ENCODE measurements at places on chromosomes 2 and 18. TPM values are rescaled to one million over a fixed set of nuclear protein-coding genes. Genes with fewer than 3 reads are reported as not detected.

ABCB11 gene
- not detected for total RNA-seq

LYPD6 gene
- total RNA-seq: 15.0 TPM

ACSL3 gene
- 100.0 TPM for total RNA-seq

ITPRID2 gene
- total RNA-seq: 109 TPM

DNA sequence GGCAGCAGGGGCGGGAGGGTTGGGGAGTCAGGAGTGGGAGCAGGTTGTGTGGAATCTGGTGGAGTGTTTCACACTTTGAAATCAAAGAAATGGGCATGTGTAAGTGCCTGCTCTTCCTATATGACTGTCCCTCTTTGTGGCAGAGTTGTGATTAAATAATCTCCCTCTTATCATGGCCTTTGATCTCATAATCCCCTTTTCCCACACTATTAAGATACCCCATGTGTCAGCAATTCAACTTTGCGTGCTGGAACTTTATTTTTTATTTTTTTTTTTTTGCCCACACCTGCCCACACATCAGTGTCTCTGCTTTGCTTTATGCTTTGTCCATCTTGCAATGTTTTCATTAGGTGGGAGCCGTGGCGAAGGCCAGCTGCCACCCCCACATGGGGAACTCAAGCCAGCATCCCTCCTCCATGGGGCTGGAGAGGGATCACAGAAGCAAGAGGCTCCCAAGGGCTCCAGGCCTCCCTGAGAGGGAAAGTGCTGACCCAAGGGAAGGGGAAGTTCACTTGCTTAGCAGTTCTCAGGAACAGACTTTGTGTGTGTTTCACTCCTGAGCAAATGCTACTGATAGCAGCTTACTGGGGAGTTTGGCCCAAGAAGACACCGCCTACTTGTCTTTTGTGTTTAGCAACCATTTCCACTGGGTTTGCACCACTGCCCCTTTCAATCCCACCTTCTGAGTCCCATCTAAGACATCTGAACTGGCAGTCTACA, 243.4 kb downstream of the BCL11A start:
- peak; percentile 25 for DNase-seq

- DNase-seq: no peak
These were observed 143.7 kb downstream of the IRS1 start for GRCh38 chr2:226655871-226656270.

DNA sequence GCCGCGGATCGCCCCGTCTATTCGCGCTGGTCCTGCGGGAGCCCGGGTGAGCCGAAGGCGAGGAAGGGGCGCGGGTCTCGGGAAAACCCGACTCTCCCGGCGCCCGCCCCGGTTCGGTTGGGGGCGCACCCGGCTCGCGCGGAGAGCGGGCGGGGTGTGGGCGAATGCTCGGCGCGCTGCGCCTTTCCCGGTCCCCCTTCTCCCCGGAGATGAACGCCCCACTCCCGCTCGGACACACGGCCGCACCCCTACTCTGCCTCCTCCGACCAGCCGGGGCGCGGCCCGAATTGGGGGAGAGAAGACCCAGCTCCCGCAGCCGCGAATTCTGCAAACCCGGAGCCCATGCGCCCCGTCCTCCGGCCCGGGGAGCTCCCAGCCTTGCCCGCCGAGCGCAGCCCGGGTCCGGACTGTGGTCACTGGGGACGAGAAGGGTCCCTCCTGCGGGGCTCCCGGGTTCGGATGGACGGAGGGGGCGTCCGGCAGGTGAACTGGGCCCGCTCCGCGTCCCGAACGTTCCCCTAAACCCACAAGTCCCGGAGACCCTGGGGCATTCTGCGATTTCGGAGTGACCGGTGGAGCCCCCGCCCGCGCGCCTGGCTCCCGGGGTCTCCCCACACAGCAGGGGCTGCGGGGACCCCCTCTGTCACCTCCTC, 734 bp downstream of the KCNG2 start:
- DNase-seq: no peak

DNA sequence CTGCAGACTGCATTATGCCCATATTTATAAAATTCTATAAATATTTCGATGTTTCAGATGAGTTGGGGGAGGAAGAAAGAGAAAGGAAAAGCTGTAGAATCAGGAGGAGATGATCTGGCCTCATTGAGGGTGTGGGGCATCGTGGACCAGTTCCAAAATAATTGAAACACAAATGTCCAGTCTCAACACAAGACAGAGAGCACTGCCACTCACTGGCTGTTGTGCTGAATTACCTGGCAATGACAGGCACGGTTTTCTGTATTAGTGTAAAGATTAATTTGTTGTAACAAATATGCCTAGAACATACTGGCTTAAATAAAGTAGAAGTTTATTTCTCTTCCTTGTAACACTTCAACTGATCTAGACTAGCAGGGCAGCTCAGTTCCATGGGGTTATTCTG, 24.1 kb downstream of the POLE4 start:
- no peak for DNase-seq

DNA sequence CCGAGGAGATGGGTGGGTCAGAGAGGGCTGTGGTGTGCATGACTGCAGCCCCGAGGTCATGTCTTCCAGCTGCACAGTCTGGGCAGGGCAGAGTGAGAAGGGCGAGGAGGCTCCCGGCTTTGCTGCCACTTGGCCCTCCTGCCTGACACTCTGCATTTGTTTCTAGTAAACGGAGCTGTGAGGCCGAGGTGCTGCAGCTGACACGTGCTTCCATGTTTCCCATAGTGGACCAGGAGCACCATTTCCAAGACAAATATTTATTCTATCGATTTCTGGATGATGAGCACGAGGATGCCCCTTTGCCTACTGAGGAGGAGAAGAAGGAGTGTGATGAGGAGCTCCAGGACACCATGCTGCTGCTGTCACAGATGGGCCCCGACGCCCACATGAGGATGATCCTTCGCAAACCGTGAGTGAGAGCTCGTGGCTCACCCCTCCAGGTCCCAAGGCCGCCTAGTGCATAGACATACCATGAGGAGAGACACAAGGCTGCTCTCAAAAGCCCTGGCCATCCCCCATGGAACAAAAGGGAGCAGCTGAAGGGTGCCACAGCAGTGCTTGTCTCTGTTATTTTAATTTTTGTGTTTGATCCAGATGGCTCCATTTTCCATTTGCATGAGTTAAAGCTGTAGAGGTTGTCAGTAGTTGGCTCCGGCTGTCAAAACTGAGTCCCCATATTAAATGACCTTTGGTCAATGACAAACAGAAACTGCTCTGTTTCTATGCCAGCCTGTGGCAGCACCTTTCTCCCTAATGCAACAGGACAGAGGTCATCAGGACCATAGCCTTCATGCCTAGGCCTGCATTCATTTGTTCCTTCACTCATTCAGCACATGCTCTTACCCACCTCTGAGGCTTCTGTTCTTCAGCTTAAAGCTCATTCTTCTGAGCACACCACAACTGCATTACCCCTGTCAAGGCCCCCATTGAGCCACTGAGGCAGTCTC, 108.3 kb upstream of the MAP3K20 start:
- DNase-seq: no peak

DNA sequence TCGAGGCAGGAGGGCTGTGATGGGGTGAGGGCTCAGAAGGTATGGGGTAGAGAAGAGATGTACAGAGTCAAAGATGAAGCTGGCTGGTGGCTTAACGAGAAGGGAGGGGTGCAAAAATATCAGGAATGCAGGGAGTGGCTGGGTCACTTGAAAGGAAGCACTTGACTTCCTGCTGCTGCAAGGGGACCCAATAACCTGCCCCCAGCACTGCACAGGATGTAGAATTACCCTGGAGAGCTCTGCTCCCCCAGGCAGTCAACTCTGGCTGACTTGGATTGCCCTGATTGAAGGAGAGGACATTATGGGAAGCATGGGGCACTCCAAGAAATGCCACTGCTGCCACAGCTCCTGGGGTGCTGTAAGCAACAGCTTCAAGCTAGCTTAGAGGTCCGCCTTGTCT, 41.8 kb downstream of the CFAP221 start:
- DNase-seq: no peak

- no peak for DNase-seq
These were observed 114.6 kb upstream of the TEX51 start for GRCh38 chr2:126784045-126784444.

DNA sequence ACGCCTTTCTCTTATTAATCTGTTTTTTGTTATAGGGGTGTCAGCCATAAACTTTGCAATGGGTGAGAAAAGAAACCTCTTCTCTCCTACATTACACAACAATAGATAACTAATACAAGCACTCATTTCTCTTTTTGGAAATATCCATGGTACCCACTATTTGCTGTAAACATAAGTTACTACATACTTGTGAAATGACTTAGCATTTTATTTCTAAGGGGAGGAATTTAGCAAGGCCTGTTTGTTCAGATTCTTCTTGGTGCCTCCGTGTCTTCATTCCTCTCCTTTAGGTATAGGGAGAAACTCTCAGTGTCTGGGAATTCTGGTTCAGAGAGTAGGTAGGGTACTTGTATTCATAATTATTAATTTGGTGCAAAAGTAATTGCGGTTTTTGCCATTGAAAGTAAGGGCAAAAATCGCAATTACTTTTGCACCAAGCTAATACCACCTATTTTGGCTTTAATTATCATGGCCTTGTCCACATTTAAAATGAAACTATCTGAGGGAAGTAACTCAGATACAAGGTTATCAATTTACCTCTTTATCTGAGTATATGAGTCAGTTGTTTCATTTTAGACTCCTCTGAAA, 134.8 kb downstream of the MREG start:
- DNase-seq: peak; percentile 16

- peak; percentile 7 for DNase-seq
These were observed 15.0 kb upstream of the POLI start for GRCh38 chr18:54254265-54254758.

Measured in SJSA1 (cell line).